ENCODE measurements at places on chromosomes 2 and 18.

GRCh38 chr2:241882091-241882625 is 12.6 kb downstream of the RTP5 start:
- H3K27ac ChIP-seq = no peak overlapping the region
- H3K4me3 ChIP-seq = peak overlapping the region; percentile 19
- no peaks in the 10 kb centered on the region for H3K36me3 ChIP-seq
- H3K4me1 ChIP-seq = peaks cover 3% of the 10 kb centered on the region
- H3K27me3 ChIP-seq = no peaks in the 10 kb centered on the region

DNA sequence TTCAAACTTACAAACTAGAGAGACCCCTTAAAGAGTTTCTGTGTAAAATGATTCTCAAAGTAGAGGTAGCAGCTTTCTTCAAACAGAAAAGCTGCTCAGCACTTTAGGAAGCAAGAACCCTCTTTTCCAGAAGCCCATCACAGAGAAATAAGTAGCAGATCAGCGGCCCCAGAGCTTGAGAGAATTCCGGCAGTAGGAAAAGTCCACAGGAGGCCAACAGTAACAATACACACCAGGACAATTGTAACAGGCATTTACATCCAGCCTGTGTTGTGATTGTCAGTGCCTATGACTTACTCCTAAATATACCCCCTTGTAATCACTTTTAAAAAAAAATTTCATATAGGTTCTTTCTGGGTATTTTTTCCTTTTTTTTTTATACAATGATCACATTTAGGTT is 161.4 kb upstream of the ACVR2A start:
- H3K4me3 ChIP-seq = no peak overlapping the region
- no peaks in the 10 kb centered on the region for H3K4me1 ChIP-seq
- H3K27ac ChIP-seq = no peak overlapping the region
- no peaks in the 10 kb centered on the region for H3K27me3 ChIP-seq

- H3K27me3 ChIP-seq = no peaks in the 10 kb centered on the region
- H3K4me1 ChIP-seq = no peaks in the 10 kb centered on the region
- H3K27ac ChIP-seq = no peak overlapping the region
Measured at GRCh38 chr18:79819968-79820351, 22.2 kb downstream of the KCNG2 start.

DNA sequence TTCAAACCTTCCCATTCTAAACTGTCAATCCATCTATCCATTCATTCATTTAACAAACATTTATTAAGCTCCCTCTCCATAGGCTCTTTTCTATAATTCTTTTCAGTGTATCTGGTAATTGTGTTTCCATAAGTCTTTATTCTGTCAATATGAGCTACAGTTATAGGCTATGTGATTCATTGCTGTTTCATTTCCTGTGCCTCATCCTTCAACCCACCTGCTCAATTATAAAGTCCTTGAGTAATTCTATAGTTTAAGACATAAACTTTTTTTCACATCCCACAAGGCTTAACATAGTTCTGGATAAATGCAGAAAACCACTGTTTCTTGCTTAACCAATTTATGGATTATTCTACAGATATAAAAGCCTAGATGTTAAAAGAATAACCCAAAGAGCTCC is 84.2 kb upstream of the PIK3C3 start:
- DNase-seq = no peak
- no peaks in the 10 kb centered on the region for H3K27me3 ChIP-seq
- no peaks in the 10 kb centered on the region for H3K36me3 ChIP-seq

GRCh38 chr2:108922141-108922915 is 66.7 kb downstream of the EDAR start:
- no peak for DNase-seq
- H3K27ac ChIP-seq = no peak overlapping the region
- no peaks in the 10 kb centered on the region for H3K27me3 ChIP-seq
- H3K4me3 ChIP-seq = no peak overlapping the region
- no peaks in the 10 kb centered on the region for H3K36me3 ChIP-seq

DNA sequence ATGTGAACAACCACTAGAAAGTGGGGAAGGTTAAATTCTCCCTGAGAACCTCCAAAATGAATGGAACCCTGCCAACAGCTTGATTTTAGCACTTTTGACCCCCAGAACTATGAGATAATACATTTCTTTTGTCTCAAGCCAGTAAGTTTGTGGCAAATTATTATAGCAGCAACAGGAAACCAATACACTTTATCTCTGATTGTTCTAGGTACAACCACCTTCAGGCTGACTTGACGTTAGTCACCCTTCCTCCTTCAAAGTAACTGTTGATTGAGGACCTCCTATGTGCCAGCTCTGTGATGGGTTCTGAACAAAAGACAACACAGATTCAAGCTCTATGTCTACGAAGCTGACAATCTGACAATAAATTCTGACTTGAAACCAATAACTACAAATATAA is 318.9 kb downstream of the NCKAP5 start:
- H3K27ac ChIP-seq = no peak overlapping the region
- H3K4me3 ChIP-seq = no peak overlapping the region
- no peaks in the 10 kb centered on the region for H3K27me3 ChIP-seq
- H3K36me3 ChIP-seq = no peaks in the 10 kb centered on the region

- H3K4me3 ChIP-seq = no peak overlapping the region
- peaks cover 3% of the 10 kb centered on the region for H3K4me1 ChIP-seq
- no peak overlapping the region for H3K27ac ChIP-seq
Measured at GRCh38 chr2:128786741-128787478, 468.2 kb upstream of the HS6ST1 start.

GRCh38 chr2:212213191-212213590 is 325.4 kb downstream of the ERBB4 start:
- no peak overlapping the region for H3K27ac ChIP-seq
- DNase-seq = no peak
- H3K36me3 ChIP-seq = no peaks in the 10 kb centered on the region
- H3K27me3 ChIP-seq = no peaks in the 10 kb centered on the region
- no peak overlapping the region for H3K4me3 ChIP-seq
- H3K4me1 ChIP-seq = no peaks in the 10 kb centered on the region

DNA sequence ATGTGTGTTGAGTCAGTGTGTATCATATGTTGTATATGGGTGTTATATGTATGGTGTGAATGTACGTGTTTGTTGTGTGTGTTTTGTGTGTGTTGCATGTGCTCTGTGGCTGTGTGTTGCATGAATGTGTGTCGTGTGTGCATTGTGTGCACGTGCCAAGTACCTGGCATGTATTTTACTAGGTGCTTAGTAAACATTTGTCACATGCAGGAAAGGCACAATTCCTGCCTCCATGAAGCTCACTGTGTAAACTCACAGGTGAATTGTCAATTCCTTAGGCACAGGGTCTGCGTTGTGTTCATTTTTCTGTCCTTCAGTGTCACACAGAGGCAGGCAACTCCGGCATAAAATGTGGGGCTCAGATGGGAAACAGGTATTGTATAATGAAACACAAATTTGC is 22.3 kb upstream of the IL1R1 start:
- no peak overlapping the region for H3K27ac ChIP-seq
- no peaks in the 10 kb centered on the region for H3K27me3 ChIP-seq
- H3K4me3 ChIP-seq = no peak overlapping the region
- H3K4me1 ChIP-seq = no peaks in the 10 kb centered on the region

GRCh38 chr2:104702031-104702850 is 151.7 kb upstream of the POU3F3 start:
- no peaks in the 10 kb centered on the region for H3K27me3 ChIP-seq
- no peaks in the 10 kb centered on the region for H3K36me3 ChIP-seq
- H3K4me3 ChIP-seq = no peak overlapping the region
- H3K27ac ChIP-seq = no peak overlapping the region
- DNase-seq = no peak

GRCh38 chr2:46278952-46279351 is 18.3 kb upstream of the EPAS1 start:
- no peak overlapping the region for H3K27ac ChIP-seq
- no peaks in the 10 kb centered on the region for H3K4me1 ChIP-seq
- no peaks in the 10 kb centered on the region for H3K27me3 ChIP-seq
- no peaks in the 10 kb centered on the region for H3K36me3 ChIP-seq
- no peak overlapping the region for H3K4me3 ChIP-seq

DNA sequence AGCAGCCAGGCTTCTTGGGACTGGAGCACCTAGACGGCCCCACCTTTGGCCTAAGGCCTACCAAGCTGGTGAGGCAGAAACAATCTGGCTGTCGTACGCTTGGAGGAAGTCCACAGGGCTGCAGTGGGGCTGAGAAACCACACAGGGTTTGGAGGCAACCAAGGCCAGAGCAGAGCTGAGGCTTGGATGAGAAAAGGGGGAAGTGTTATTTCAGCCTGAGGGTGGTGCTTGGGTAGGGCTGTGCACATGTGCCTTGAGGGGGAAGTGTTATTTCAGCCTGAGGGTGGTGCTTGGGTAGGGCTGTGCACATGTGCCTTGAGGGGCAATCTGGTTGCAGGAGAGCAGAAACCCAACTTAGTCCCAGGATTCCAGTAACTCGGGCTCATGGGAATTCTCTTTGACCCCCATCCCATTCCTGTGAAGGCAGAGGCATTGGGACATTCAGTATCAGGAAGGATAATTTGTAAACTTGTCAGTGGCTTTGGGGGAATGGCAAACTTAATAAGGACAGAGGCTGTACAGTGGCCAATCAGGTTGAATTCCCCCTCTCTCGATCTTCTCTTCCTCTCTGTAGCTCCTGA is 971 bp upstream of the FBXO41 start:
- H3K36me3 ChIP-seq = no peaks in the 10 kb centered on the region
- DNase-seq = no peak
- peak overlapping the region; percentile 68 for H3K4me3 ChIP-seq

DNA sequence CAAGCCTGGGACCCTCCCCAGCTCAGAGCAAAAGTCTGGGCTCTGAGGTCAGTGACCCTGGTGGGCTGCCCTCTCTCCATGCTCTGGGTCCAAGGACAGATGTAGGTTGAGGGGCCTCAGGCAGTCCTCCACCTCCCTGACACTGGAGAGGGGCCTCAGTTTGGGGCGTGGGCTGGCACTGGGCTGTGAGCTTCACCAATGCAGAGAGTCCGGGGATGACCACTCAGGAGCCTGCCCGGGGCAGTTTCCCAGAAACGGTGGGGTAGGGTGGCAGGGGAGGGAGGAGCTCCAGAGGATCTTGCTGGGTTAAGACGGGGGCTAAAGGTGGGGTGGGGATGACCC is 40.5 kb upstream of the SMAD7 start:
- H3K4me3 ChIP-seq = no peak overlapping the region
- no peaks in the 10 kb centered on the region for H3K36me3 ChIP-seq
- H3K27me3 ChIP-seq = no peaks in the 10 kb centered on the region

GRCh38 chr2:213253162-213253561 is 31.1 kb upstream of the SPAG16 start:
- no peak overlapping the region for H3K4me3 ChIP-seq
- H3K4me1 ChIP-seq = no peaks in the 10 kb centered on the region
- no peaks in the 10 kb centered on the region for H3K36me3 ChIP-seq
- DNase-seq = no peak
- H3K27me3 ChIP-seq = no peaks in the 10 kb centered on the region

- no peak overlapping the region for H3K27ac ChIP-seq
- DNase-seq = no peak
- H3K4me3 ChIP-seq = no peak overlapping the region
- H3K4me1 ChIP-seq = no peaks in the 10 kb centered on the region
- no peaks in the 10 kb centered on the region for H3K36me3 ChIP-seq
- no peaks in the 10 kb centered on the region for H3K27me3 ChIP-seq
Measured at GRCh38 chr2:53512071-53512826, 255.4 kb upstream of the CHAC2 start.

- H3K27me3 ChIP-seq = no peaks in the 10 kb centered on the region
- H3K4me3 ChIP-seq = no peak overlapping the region
- H3K4me1 ChIP-seq = no peaks in the 10 kb centered on the region
- no peaks in the 10 kb centered on the region for H3K36me3 ChIP-seq
- DNase-seq = no peak
Measured at GRCh38 chr2:226644399-226644865, 155.2 kb downstream of the IRS1 start.

DNA sequence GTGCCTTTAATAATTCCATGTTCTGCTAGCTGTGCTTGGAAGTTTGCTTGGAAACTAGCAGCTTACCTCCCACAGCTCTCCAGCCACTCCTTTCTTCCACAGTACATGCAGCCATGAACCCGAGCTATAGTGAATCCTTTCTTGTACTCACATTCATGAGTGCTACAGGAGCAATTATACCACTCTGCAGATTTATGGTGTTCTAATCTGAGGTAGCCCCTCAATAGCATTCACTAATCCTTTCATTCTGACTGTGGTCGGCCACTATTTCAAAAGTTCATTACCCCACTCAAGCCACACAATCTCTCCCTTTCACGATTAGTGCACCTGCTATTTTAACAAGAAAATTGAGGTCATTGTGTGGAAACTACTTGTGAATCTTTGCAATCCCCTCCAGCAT is 53.2 kb downstream of the CSRNP3 start:
- H3K27me3 ChIP-seq = no peaks in the 10 kb centered on the region
- no peak overlapping the region for H3K4me3 ChIP-seq
- no peaks in the 10 kb centered on the region for H3K36me3 ChIP-seq
- no peaks in the 10 kb centered on the region for H3K4me1 ChIP-seq

DNA sequence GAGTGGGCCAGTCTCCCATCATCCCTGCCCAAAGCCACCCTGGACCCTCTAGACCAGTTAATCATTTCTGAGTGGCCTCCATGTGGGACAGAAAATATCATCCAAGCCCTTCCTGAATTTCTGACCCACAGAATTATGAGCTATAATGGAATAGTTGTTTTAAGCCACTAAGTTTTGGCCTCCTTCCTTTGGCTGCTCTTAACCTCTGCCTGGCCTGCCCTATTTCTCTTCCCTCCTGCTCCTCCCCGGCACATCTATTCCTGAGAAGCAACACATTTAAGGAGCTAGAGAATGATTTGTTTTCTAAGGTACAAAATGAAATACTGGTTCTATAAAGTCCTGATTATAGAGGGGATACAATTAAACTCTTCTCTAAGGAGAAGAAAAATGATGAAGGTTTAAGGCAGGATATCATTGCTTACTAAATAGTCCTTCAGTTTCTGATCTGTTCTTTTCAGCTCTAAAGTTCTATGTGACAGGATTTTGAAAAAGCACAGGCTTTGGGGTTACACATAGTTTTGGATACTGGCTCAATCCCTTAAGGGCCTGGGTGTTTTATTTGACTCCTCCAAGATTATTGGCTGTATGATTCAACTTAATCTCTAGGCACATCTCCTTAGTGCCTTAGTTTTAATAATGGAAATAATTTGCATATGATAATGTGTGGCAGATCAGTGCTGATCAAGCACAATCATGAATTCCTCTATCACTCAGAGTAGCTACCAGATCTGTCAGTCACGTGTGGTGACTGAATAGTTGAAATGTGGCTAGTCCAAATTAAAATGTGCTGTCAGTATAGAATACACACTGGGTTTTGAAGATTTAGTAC is 240.3 kb downstream of the VAPA start:
- no peak overlapping the region for H3K27ac ChIP-seq
- peak; percentile 8 for DNase-seq
- no peak overlapping the region for H3K4me3 ChIP-seq
- H3K4me1 ChIP-seq = no peaks in the 10 kb centered on the region

GRCh38 chr2:72923833-72924352 is 6.6 kb downstream of the EMX1 start:
- H3K4me3 ChIP-seq = peak overlapping the region; percentile 19
- H3K4me1 ChIP-seq = peaks cover 16% of the 10 kb centered on the region
- H3K36me3 ChIP-seq = no peaks in the 10 kb centered on the region
- H3K27me3 ChIP-seq = peaks cover 95% of the 10 kb centered on the region
- no peak for DNase-seq

GRCh38 chr18:12377556-12378197 is 650 bp upstream of the AFG3L2 start:
- H3K27me3 ChIP-seq = no peaks in the 10 kb centered on the region
- H3K27ac ChIP-seq = peak overlapping the region; percentile 61
- peak overlapping the region; percentile 58 for H3K4me3 ChIP-seq
- no peak for DNase-seq

- no peaks in the 10 kb centered on the region for H3K4me1 ChIP-seq
- no peak overlapping the region for H3K27ac ChIP-seq
- H3K27me3 ChIP-seq = peaks cover 18% of the 10 kb centered on the region
- no peaks in the 10 kb centered on the region for H3K36me3 ChIP-seq
- H3K4me3 ChIP-seq = no peak overlapping the region
Measured at GRCh38 chr2:242035858-242036652, 166.5 kb downstream of the RTP5 start.
